NCI-H446 (cell line): ENCODE measurements at places on chromosomes 5 and 9.

DNA sequence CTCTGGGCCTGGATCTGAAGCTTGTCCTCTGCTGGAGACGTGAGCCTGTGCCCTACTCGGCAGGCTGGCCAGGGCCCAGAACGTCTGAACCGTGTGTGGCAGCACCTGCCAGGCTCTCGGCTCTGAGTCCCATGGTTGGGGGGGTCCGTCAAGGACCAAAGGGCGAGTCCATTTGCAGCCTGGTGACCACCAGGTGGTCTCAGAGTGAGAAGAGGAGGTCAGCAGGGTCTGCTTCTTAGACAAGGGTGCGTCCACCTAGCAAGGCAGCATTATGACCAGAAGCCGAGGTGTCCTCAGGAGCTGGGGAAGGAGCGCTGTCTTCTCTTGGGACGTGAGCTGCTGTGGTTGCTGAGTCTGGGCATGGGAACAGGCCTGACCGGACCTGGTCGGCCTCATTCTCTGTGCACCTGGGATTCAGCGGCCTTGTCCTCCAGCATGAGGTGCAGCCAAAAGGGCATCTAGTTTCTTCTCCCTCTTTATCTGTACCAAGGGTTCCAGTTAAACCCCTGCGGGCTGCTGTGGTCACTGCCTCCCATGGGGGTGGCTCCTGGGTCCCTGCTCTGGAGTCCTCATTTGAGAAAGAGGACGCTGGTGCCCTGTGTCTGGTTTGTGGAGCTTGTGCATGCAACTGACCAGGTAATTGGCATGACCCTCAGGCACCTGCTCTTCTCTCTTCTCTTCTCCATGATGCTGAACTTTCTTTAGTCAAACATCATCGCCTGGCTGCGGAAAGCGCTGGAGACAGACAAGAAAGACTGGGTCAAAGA lies 14.4 kb downstream of the EXOC3 start:
- no peak for DNase-seq

DNA sequence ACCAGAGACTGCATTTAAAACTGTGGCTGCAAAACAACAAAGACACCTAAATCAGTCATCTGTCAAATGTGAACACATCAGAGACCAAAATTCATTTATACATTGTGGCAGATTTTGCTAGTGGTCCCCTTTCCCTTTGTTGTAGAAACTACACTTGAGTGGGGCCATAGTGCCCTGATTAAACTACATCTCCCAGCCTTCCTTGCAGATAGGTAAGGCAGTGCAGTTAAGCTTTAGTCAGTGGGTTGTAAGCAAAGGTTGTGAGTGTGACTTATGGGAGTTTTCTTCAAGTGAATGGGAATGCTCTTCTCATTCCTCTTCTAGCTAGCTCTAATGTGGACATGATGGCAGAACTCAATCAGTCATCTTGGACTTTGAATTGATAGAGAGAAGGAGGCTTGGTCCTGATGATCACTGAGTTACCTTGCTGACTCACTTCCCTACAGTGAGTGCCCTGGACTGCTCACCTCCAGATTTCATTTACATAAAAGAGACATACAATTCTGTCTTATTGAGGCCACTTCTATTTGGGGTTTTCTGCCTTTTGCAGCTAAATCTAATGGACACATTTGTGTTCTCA lies 35.2 kb upstream of the SPARC start:
- DNase-seq, result no peak

GRCh38 chr9:114823441-114823840 lies 17.6 kb upstream of the TNFSF15 start:
- DNase-seq, result no peak

- DNase-seq, result peak; percentile 28
These were observed 133.9 kb downstream of the MUSK start for GRCh38 chr9:110802416-110803035.

DNA sequence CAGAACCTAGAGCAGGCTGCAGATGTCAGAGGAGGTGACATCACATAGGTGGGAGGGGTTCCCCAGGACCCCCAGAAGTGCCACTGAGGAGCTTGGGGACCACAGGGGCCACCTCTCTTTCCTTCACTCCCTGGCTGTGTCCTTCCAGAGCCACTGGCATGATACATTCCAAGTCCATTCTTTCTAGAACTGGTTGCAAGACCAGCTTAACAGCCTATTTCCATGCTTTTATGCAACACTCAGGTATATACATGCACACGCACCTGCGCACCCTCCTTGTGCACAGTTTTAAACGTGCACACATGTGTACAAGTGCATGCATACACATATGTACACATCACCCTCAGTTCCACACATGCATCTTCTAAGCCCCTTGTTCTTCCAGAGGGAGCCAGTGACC lies 39.7 kb downstream of the SLC6A7 start:
- no peak for DNase-seq

- no peak for DNase-seq
These were observed 282.9 kb downstream of the ARHGAP26 start for GRCh38 chr5:143052967-143053682.

GRCh38 chr9:92717201-92718085 lies 47.2 kb downstream of the BICD2 start:
- no peak for DNase-seq

DNA sequence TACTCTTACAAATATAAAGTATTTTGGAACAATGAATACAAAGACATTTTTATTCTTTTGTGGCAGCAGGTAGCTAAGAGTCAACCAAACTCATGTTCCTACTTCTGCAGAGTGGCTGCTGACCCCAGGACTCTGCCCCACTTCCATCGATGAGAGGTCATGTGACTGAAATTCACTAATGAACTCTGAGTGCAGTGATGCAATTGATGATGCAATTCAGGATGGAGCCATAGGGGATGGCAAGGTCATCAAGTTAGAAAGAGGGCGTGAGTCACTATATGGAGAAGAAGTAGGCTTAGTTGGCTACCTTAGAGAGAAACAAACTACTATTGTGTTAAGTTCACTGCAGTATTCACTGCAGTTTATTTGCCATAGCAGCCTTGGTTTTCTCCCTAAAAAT lies 340.4 kb downstream of the CTNND2 start:
- DNase-seq, result no peak

- DNase-seq, result peak; percentile 57
These were observed at the start of gene PCDHB6 for GRCh38 chr5:141149812-141150211. Gene PCDHB6 (plus strand): TSS chr5:141150057. CDS start chr5:141150258, 201 bp downstream.

GRCh38 chr9:126295936-126296600 lies 30.6 kb upstream of the MVB12B start:
- no peak for DNase-seq

DNA sequence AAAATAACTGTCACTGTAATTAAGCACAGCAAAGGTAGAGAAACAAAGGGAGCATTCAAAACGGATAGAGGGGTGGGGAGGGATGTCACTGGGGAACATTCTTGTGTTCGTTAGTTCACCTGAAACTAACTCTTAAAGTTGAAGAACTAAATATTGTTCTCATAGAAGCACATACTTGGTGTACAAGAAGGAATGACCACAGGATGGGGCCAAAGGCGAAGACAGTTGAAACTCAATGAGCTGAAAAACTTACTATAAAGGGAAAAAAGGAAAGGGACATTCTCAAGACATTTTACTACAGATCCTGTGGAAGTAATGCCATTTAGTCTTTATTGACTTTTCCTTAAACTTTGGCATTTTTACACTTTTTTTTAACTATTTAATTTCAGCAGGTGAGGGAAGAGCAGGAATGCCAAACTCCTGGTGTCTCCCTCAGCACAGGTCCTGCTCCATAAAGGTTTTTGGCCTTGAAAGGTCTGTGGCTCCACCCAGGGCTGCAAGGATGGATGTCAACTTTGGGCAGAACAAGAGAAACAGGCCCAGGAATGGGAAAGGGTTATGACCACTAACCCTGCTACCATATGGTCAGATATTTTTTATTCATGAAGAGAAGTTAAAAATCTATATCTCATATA lies 197.6 kb upstream of the RASA1 start:
- no peak for DNase-seq

DNA sequence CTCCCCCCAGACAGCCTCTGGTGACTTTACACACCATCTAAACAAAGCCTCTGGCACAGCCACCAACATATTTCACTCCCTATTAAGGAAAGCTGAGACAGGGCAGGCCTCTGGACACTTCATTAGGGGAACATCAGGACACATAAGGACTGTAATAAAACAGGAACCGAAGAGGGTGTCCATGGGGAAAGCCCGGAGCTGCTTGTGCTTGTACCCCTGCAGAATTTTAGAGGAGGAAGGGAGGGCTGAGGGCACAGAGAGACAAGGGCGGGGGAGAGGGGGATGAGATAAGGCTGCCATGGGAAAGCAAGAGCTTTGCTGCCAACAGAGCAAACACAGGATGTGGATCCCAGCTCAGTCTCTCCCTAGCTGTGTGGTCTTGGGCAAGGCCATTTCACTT lies 138.4 kb downstream of the ASTN2 start:
- DNase-seq, result no peak

DNA sequence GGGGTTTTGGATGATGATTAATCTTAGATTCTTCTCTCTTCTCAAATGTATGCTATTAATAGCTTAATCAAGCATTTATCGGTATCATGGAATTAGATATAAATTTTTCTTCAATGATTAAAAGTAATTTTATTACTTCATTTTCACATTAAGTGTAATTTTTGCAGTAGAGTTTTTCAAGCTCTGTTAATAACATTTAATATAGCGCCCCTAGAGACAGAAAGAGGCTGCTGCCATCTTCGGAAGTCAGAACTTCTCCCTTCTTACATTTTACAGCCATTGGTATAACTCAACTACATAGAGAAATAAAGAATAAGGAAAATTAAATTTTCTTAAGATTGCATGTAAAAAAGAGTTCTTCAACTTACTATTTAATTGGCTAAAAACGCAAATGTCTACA lies 540.3 kb downstream of the GABRG2 start:
- DNase-seq, result no peak

GRCh38 chr5:54446379-54446732 lies 9.1 kb upstream of the HSPB3 start:
- DNase-seq, result peak; percentile 72

DNA sequence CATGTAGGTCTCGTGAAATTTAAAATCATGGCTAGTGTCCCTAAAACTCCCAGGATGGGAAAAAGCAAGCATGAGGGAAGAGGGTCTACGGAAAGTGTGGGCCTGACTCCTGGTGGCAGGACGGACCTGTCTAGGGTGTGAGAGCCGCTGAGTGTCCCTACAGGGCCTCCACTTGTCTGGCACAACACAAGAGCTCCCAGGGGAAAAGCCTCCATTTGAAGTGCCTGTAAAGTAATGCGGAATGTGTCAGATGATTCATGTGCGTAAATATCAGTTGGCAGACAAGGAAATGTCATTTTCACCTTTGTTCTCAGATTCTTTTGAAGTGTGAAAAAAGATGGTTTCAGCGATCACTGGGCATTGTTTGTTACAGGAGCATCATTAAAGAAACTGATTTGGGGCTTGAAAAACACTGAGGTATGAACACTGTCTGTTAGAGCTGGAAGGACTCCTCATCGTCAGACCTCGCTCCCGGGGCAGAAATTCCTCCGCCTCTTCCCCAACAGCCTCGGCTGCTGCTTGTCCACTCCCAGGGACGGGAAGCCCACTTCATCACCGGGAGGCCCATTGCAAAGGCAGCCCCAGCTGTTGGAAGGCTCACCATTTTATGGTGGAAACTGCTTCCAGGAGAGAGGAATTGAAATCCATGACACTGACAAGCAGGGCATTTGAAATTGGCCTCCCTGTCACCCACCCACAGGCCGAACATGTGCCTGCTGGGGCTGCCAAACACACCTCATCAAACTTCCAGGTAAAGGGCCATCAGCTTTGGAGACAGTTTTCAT lies 240.8 kb downstream of the FSTL4 start:
- DNase-seq, result no peak
